ENCODE measurements at places on chromosomes 2 and 18.

DNA sequence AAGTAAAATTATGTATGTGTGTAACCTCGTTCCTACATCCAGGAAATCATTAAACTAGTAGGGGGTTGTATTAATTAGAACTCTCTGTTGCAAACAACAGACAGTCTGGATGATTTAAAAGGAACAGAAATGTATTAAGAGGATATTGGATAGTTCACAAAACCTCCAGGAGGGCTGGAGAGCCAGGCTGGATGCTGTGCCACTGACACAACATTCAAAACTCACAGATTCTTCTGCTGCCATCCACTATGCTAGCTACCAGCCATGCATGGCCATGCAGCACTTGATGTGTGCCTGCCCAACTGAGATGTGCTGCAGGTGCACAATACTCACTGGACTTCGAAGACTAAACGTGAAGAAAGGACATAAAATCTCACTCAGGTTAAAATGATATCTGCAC, 48.2 kb upstream of the SH3RF3 start:
- no peak for DNase-seq

DNA sequence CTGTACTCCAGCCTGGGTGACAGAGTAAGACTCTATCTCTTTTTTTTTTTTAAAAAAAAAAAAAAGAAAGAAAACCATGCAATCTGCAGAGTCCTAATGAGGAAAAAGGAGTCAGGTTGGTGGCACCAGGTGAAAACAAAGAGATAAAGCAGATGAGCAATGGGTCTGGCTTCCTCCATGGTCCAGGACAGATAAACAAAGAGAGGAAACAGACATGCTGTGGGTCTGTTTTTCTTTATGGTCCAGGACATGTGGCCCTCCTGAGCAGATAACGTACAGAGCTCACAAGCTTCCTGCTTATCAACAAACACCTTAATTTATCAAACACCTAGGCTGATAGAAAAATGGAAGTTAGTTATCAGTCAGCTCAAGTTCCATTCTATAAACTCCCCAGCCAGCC, 24.4 kb upstream of the TUBB6 start:
- DNase-seq: no peak

DNA sequence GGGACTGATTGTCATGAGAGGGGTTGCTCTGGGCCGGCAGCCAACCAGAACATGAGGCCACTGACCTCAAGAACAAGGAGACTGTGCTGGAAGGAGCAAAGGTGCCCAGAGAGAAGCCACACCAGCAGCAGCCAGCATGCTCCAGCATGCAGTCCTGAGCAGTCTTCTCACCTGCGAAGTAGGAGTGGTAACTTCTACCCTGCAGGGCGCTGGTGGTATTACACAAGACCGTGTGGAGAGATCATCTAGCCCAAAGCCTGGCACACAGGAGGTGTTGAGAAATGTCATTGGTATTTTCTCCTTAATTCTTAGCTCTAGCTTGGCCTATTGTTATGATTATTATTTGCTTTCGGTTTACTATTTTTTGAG, 132.7 kb downstream of the TSN start:
- no peak for DNase-seq

- no peak for DNase-seq
Measured at GRCh38 chr2:176574484-176575236, 305.4 kb downstream of the MTX2 start.

- DNase-seq: no peak
Measured at GRCh38 chr2:153101187-153101586, 377.4 kb downstream of the RPRM start.

- no peak for DNase-seq
Measured at GRCh38 chr2:55742996-55743395, 49.4 kb upstream of the PNPT1 start.

DNA sequence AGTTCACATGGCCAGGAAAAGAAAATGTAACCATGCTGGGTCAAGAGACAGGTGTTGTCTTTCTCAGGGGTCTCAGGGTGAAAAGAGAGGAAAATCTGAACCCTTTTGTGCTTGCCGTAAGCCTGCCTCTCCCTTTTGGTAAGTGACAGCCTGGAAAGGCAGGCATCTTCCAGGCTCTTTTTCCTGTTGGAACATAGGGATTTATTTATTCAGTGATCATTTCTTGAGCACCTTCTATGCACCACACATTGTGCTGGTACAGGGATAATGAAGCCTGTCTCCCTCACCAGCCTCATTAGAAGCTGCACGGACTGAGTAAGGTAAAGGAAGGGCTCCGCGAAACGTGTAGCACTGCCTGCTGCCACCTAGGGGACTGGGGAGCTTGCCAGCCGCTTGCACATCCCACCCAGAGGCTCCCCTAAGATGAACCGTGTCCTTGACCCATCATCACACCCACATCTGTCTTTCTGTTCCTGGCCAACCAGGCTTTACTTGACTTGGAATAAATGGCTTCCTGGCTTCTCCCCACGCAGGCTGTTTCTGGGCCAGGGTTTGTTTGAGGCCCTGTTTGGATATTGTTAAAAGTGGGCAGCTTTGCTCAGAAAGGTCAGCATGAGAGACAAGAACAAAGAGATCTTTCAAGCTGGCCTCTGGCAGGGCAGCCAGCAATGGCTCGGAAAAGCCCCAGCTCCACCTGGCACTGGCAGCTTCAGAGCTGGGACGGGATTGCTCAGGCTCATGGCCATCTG, 73.3 kb upstream of the MCFD2 start:
- no peak for DNase-seq

- no peak for DNase-seq
Measured at GRCh38 chr2:80364524-80365212, 60.1 kb upstream of the LRRTM1 start.

- DNase-seq: no peak
Measured at GRCh38 chr2:96414161-96414710, 78.7 kb downstream of the NCAPH start.

- DNase-seq: no peak
Measured at GRCh38 chr2:241123816-241124536, 21.9 kb upstream of the MTERF4 start.

DNA sequence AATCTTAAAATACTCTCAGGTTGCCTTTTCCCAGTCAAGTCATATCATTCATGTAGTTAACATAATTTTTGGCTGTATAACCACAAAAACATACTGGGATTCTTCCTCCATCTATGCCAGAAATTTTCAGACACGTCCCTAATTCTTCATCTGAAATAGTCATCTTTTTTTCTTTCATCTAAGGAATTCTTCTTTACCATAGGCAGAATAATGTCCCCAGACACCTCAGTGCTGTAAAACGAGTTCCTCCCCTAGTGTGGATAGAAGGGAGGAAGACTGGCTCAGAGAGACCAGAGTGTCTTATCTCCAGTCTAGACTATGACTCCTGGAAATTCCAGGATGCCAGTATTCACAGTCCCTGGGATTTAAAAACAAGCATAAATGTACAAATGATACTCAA, 127.8 kb downstream of the MREG start:
- no peak for DNase-seq

GRCh38 chr2:239441261-239442078, 40.6 kb upstream of the HDAC4 start:
- DNase-seq: no peak

GRCh38 chr2:66531567-66531966, 96.6 kb downstream of the MEIS1 start:
- no peak for DNase-seq

DNA sequence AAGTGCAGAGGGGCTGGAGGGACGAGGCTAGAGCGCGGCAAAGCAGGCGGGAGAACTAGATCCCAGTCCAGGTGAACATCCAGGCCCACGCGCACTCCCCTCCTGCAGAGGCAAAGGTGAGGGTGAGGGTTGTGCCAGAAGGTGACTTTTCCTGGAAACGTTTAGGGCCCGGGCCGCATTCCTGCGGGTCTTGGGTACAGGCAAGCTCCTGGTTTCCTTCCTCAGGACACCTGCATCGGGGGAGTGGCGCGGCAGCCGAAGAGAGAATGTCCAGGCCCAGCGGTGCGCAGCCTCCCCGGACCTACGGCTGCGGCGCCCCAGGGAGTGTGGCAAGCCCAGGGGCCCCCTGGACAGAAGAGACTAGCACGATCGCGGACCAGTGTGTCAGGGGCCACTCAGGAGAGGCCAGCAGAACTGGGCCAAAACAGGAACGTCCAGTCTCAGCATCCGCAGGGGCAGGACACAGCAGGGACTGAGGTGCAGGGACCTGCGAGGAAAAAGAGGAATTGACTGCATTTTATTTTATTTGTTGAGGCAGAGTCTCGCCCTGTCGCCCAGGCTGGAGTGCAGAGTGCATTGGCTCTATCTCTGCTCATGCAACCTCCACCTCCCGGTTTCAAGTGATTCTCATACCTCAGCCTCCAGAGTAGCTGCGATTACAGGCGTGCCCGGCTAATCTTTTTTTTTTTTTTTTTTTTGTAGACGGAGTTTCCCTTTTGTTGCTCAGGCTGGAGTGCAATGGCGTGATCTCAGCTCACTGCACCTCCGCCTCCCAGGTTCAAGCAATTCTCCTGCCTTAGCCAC, 8.7 kb upstream of the IMPA2 start:
- no peak for DNase-seq

GRCh38 chr2:105800036-105800713, 55.5 kb downstream of the NCK2 start:
- no peak for DNase-seq

GRCh38 chr2:135948642-135949355, 36.6 kb downstream of the DARS1 start:
- DNase-seq: no peak

DNA sequence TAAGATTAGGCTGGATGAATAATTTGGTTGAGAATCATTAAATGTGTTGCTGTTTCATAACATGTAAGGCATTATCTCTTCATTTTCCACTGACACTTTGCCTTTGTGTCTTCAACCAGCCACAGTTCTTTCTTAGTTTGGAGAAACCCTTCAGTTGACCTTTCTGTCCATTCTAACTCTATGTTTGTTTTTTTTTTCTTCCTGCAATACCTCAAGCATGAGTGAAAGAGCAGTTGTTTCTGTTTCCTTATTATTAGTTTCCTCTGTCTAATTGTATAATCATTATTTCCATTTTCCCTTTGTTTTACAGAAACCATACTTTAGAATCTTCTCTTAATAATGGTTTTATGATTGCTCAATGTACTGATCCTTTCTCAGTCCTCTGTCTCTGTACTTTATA, 25.6 kb downstream of the HADHB start:
- DNase-seq: no peak

GRCh38 chr2:44100351-44100750, 68.3 kb upstream of the PPM1B start:
- DNase-seq: no peak

DNA sequence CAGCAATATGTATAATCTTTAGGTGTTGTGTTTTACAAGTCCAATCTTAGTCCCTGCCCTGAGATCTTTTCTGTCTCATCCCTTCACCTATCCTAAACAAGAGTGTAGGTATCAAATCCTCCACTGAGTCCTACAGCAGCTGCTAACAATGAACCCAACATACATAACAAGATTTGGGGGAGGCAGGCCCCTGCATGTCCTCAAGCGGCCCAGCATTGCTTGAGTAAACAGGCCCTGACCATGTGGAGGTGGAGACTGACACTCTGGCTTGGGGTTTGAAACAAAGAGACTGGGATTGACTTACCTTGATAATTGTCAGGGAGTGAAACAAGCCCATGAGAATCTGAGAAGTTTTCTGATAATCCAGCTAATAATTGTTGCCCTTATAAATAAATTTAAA, 213.4 kb downstream of the STK39 start:
- no peak for DNase-seq

DNA sequence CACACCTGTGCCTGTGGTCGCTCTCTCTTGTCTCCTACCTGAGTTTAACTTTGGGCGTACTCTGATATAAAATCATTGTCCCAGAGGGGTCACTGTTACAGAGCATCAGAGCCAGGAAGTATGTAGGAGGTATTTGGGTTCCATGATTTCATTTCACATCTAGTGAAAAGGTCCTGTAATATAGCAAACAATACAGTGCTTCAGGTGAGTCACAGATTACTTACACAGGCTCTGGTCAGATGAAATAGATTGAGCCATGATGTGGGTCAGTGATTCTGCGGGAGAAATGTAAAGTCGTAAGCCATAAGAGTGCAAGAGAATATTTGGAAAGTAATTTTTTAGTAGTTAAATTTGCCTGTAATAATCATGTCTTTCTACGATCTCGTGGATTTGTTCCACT, 70.2 kb downstream of the SOCS6 start:
- no peak for DNase-seq

- DNase-seq: no peak
Measured at GRCh38 chr2:38057651-38058410, 18.1 kb downstream of the CYP1B1 start.

GRCh38 chr2:178860551-178860950, 53.3 kb upstream of the TTN start:
- no peak for DNase-seq

DNA sequence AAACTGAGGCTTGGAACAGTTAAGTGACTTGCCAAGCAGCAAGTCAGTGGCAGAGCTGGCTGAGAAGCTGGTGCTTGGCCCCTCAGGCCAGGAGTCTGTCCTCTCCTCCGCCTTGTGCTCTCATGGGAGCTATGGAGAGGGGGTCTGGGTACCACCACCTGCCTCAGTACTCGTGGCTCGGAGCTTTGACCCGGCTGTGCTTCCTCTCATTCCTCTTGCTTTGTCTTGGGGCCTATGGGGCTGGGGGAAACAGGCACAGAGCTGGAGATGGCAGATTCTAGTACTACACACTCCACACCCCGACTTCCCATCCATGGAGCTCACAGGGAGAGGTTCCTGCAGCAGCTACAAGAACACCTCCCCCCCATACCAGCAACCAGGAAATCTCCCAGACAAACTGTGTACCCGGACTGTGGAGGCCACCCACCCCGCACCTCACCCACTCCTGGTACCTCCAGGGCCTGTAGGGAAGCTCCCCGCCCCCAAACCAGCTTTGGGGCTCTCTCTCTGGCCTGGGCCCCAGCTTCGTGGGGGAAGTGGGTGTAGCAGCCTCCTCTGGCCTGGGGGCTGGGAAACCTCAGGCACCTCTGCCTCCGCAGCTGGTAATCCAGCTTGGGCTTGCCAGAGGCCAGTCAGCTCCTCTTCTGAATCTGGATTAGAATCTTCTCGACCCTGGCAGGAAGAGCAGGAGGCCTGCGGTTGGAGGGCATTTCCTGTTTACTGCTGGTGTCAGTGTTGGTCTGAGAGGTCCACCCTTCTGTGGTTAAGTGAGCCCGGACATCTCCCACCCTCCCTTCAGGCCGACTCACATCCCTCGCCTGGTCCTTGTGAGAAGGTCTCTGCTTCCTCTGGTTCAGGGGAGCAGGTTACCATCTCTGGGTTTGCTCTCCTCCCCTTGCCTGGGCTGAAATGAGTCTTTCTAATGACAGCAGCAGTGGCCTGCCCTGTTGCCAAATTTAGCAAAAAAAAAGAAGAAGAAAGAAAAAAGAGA, 22.3 kb upstream of the RHOB start:
- DNase-seq: no peak

DNA sequence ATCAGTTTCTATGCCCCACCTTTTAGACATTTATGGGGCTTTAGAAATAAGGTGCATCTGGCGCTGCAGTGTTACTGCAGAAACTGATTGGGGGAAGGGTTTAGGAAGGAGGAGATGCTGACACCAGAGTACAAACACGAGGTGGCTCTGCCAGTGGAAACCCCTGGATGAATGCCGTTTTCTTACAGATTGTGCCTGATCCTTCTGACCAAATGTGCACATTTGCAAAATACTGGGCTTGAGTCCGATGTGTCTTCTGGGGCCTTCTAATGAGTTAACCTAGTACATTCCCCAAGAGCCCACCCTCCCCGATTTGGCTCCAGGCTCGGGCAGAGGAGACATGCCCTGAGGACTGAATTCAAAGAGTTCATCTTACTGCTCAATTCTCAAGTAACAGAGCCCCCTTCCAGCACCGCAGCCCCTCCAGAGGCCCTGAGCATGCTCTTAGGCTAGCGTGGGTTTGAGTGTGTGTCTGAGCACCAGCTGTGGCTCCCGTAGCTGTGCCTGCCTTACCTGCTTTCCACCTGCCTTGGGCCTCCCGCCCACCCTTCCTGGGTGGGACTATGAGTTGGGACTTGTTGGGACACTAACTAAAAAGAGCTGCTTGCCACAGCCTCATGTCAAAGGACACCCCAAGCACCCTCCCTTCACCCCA, 116.7 kb upstream of the COPS8 start:
- DNase-seq: no peak

Data from NCI-H1417 (cell line).